ENCODE measurements at places on chromosomes 12 and 14. TPM values are rescaled to one million over a fixed set of nuclear protein-coding genes. Genes with fewer than 3 reads are reported as not detected.

GRCh38 chr14:50964683-50965390, 20.6 kb upstream of the PYGL start:
- no peaks in the 10 kb centered on the region for H3K36me3 ChIP-seq
- no peak for DNase-seq
- no peak overlapping the region for H3K27ac ChIP-seq
- H3K4me1 ChIP-seq = no peaks in the 10 kb centered on the region
- H3K4me3 ChIP-seq = no peak overlapping the region

DNA sequence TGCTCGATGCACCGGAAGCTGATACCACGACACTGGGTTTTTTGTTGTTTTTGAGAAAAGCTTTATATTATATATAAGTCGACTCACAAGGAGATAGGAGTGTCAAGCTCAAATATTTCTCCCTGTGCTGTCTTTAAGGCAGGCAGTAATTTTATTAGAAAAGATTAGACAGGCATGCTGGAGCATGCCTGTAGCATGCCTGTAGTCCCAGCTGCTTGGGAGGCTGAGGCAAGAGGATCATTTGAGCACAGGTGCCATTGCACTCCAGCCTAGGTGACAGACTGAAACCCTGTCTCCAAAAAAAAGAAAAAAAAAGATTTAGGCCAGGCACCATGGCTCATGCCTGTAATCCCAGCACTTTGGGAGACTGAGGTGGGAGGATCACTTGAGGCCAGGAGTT, 51.8 kb downstream of the GNS start:
- H3K27me3 ChIP-seq = no peaks in the 10 kb centered on the region
- no peaks in the 10 kb centered on the region for H3K36me3 ChIP-seq
- H3K4me3 ChIP-seq = no peak overlapping the region

DNA sequence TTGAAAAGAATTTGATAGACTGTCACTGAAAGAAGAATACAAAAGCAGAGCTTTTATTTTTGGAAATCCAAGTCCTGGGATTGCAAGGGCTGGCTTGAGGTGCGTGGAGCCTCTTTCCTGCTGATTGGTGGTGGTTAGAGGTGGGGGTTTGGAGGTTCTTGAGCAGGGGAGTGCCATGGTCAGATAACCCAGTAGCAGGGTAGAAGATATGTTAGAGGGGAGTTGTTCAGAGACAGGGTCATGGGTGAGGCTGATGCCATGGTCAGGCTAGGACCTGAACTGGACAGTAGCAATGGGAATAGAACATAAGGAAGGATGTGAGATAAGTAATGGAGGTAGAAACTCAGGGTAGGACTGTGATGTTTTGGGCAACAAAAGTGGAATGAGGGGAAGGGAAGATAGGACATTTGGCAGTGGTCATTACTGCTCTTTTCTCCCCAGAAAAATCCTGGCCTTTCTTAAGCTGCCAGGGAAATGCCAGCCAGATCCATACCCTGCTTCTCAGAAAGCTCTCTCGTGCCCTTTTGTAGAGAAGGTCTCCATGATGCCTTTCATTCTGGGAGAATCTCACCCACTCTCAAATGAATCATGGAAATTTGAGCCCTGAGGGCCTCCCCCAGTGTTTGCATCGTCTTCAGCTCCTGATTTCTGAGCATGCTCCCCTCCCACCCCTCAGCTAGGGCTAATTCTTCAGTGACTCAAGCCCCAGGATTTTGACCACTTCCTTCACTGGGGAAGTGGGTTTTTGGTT, 9.5 kb downstream of the EMP1 start:
- H3K4me1 ChIP-seq = peaks cover 26% of the 10 kb centered on the region
- H3K27me3 ChIP-seq = peaks cover 24% of the 10 kb centered on the region
- no peaks in the 10 kb centered on the region for H3K36me3 ChIP-seq
- H3K27ac ChIP-seq = peak overlapping the region; percentile 80
- no peak overlapping the region for H3K4me3 ChIP-seq

DNA sequence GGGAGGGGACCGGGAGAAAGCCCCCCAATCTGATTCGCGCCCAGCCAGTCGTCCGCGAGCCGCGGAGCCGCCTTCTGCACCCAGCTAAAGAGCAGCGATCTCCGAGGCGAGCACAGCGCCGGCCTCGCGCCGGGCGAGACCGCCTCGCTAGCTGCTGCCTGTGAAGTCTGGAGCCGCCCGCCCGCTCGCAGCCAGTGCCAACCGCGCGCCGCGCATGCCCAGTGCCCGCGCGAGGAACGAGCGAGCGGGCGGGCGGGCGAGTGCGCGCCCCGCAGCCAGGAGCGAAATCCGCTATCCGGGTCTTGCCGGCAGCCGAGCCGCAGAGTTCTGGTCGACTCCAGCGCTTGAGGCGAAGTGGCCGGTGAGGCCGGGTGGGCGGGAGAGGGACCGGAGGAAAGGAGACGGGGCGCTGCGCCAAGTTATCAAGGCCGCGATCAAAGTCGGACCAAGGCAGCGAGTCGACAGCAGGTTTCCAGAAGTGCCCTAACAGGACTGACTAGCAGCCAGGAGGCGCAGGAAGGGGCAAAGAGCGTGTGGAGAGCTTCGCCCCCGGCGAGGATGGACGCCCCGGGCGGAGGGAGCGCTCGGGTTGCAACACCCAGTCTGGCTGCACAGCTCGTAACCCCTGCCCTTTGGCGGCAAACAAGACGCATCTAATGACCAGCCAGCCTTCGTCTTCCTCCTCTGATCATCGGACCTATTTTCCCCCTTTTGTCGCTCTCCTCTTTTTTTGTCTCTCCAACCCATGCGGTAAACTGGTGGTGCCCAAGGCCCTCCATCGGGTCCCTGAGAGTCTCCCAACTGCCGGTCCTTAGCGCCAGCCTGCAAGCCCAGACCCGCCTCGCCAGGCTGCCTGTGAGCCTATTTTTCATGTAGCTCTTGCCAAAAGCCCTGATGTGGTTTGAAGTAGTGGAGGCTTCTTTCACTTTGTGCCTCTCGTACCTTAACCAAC, at the start of gene EPS8:
EPS8 (minus strand) TSS at position 169 of the 952 bp plus-strand sequence. CDS start 106,437 bp downstream, outside the sequence.
- H3K4me1 ChIP-seq = peaks cover 20% of the 10 kb centered on the region
- DNase-seq = peak; percentile 88
- H3K27ac ChIP-seq = peak within 1 kb of the TSS; percentile 90
- peaks cover 2% of the 10 kb centered on the region for H3K36me3 ChIP-seq
- peaks cover 51% of the 10 kb centered on the region for H3K27me3 ChIP-seq

- peak overlapping the region; percentile 84 for H3K27ac ChIP-seq
- peaks cover 2% of the 10 kb centered on the region for H3K4me1 ChIP-seq
- peak; percentile 15 for DNase-seq
- no peaks in the 10 kb centered on the region for H3K36me3 ChIP-seq
- H3K4me3 ChIP-seq = peak overlapping the region; percentile 66
Observed at GRCh38 chr14:22112004-22112403, 438.4 kb upstream of the OR4E1 start.

GRCh38 chr14:75313294-75313693, 34.7 kb downstream of the FOS start:
- peaks cover 13% of the 10 kb centered on the region for H3K27me3 ChIP-seq
- no peak overlapping the region for H3K27ac ChIP-seq
- peaks cover 4% of the 10 kb centered on the region for H3K4me1 ChIP-seq
- no peak for DNase-seq
- no peak overlapping the region for H3K4me3 ChIP-seq
- H3K36me3 ChIP-seq = no peaks in the 10 kb centered on the region

- peaks cover 2% of the 10 kb centered on the region for H3K36me3 ChIP-seq
- peaks cover 7% of the 10 kb centered on the region for H3K4me1 ChIP-seq
- no peak for DNase-seq
- no peak overlapping the region for H3K4me3 ChIP-seq
Observed at GRCh38 chr12:124621296-124621660, 53.9 kb upstream of the NCOR2 start.

GRCh38 chr12:19597167-19598026, 158.1 kb downstream of the AEBP2 start:
- H3K4me1 ChIP-seq = no peaks in the 10 kb centered on the region
- H3K27ac ChIP-seq = no peak overlapping the region
- DNase-seq = no peak
- no peak overlapping the region for H3K4me3 ChIP-seq

GRCh38 chr12:56574210-56574609, 52.6 kb downstream of the RBMS2 start:
- H3K27me3 ChIP-seq = no peaks in the 10 kb centered on the region
- no peak overlapping the region for H3K4me3 ChIP-seq
- H3K4me1 ChIP-seq = peaks cover 7% of the 10 kb centered on the region
- peaks cover 2% of the 10 kb centered on the region for H3K36me3 ChIP-seq
- peak overlapping the region; percentile 61 for H3K27ac ChIP-seq

- H3K27ac ChIP-seq = peak overlapping the region; percentile 34
- H3K36me3 ChIP-seq = no peaks in the 10 kb centered on the region
- peaks cover 36% of the 10 kb centered on the region for H3K4me1 ChIP-seq
- no peak overlapping the region for H3K4me3 ChIP-seq
Observed at GRCh38 chr14:102187568-102188001, 47.9 kb downstream of the WDR20 start.

DNA sequence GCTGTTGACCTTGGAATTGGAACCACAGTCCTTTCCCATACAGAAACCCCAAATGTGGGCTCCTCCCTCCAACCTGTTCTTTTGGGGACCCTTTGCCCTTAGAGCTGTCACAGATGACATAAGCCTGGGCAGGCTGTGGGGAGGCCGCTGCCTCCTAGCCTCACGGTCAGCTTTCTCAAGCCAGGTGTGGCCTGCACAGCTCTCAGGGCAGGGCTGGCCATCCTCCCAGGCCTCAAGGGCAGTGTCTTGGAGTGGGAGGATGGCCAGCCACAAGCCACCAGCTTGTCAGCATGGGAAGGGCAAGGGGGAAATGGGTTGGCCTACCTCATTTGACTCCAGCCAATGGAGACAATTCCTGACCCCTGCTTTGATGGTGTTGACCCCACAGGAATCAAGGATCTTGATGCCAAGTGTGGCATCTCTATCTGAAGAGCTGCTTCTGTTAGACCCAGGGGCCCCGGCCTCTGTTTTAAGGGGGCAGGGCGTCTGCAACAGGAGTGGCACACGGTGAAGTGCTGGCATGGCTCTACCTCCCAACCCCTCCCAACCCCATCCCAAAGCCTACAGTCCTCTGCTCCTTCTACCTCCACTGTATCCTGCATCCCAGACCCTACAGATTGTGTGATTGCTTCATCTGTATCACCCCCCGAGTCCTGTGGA, 11.5 kb downstream of the CBLN3 start:
- peaks cover 30% of the 10 kb centered on the region for H3K27me3 ChIP-seq
- no peaks in the 10 kb centered on the region for H3K4me1 ChIP-seq
- H3K27ac ChIP-seq = no peak overlapping the region
- no peak overlapping the region for H3K4me3 ChIP-seq

DNA sequence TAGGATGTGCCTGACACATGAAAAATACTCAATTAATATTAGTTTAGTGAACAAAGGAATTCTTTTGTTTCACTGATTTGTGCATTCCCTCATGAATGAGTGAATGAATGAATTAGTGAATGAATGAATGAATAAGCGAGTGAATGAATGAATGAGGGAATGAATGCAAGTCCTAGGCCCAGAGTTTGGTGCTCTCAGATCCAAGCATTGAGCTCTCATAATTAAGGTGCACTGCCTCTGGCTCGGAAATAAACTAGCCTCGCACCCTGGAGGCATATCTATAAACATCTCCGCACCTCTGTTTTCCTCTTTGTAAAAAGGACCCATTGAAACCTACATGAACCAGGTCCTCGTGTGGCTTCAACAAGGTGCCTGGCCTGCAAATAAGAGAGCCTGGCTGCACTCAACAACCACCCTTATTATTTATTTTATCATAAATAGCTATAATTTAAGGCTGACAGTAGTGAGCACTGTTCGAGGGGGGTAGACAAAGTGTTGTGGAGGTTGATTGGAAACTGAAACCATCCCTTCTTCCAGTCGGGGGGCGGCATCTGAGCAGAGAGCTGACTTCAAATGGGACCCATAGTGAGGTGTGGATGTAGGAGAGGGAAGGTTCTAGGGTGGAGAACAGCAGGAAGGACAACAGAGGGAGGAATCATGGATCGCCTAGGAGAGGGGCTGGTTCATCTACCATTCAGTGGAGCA, 316.8 kb downstream of the BCL11B start:
- H3K4me3 ChIP-seq = no peak overlapping the region
- H3K4me1 ChIP-seq = peaks cover 4% of the 10 kb centered on the region
- H3K36me3 ChIP-seq = no peaks in the 10 kb centered on the region

- peak overlapping the region; percentile 71 for H3K4me3 ChIP-seq
- peak overlapping the region; percentile 85 for H3K27ac ChIP-seq
- no peak for DNase-seq
- H3K36me3 ChIP-seq = no peaks in the 10 kb centered on the region
- H3K4me1 ChIP-seq = peaks cover 34% of the 10 kb centered on the region
Observed at GRCh38 chr12:6376079-6376869, 911 bp upstream of the SCNN1A start.

DNA sequence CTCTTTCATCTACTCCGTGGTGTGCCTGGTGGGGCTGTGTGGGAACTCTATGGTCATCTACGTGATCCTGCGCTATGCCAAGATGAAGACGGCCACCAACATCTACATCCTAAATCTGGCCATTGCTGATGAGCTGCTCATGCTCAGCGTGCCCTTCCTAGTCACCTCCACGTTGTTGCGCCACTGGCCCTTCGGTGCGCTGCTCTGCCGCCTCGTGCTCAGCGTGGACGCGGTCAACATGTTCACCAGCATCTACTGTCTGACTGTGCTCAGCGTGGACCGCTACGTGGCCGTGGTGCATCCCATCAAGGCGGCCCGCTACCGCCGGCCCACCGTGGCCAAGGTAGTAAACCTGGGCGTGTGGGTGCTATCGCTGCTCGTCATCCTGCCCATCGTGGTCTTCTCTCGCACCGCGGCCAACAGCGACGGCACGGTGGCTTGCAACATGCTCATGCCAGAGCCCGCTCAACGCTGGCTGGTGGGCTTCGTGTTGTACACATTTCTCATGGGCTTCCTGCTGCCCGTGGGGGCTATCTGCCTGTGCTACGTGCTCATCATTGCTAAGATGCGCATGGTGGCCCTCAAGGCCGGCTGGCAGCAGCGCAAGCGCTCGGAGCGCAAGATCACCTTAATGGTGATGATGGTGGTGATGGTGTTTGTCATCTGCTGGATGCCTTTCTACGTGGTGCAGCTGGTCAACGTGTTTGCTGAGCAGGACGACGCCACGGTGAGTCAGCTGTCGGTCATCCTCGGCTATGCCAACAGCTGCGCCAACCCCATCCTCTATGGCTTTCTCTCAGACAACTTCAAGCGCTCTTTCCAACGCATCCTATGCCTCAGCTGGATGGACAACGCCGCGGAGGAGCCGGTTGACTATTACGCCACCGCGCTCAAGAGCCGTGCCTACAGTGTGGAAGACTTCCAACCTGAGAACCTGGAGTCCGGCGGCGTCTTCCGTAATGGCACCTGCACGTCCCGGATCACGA, 2.2 kb downstream of the SSTR1 start:
- peaks cover 11% of the 10 kb centered on the region for H3K4me1 ChIP-seq
- no peak overlapping the region for H3K27ac ChIP-seq
- peaks cover 56% of the 10 kb centered on the region for H3K27me3 ChIP-seq

Gene NOVA1
- total RNA-seq = not detected

Gene ZC3H14
- 41.7 TPM for total RNA-seq

Gene AEBP2
- total RNA-seq = 50.0 TPM

Gene GPRC5D
- total RNA-seq = not detected

Gene TMEM233
- not detected for total RNA-seq

Gene OVCH1
- not detected for total RNA-seq

Gene SCN8A
- 0.35 TPM for total RNA-seq

Gene PLCZ1
- not detected for total RNA-seq

Gene EIF2B1
- total RNA-seq = 43.0 TPM

Gene OR6C2
- total RNA-seq = not detected

Gene TRIM9
- 0.16 TPM for total RNA-seq

Data from T-helper 17 cell (primary cell).